ENCODE measurements at places on chromosomes 1 and 21.

GRCh38 chr1:154431586-154432373 lies 26.6 kb downstream of the IL6R start:
- DNase-seq = peak; percentile 62

DNA sequence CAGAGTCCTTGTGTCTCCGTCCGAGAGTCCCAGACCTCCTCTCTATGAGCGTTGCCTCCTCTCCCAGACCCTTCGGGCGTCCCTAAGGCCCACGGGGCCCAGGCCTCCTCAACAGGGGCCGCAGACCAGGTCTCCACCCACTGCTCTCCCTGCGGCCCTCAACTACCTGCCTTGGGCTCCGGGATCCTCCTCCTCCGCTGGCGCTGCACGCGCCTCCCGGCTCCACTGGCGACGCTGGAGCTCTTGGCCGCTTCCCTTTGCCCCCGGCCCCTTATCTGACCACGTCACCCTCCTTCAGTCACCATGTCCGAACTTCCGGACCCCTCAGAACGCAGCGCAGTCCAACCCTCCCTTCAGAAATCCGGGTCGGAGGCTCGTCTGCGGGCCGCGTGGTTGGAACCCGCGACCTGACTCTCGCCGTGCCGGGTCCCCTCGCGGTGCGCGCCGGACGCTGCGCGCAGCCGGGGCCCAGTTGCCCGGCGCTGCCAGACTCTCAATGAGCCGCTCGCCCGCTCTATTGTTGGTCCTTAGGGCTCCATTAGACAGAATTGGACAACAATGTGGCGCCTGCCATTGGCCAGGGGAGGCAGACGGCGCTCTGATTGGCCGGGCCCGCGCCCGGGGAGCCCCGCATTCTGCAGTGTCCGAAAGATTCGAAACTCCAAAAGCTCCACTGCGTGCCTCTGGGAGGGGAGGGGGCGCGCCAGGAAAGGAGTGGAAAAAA lies at the start of gene DMRTA2:
TSS of gene DMRTA2 (minus strand) at position 498 of the 724 bp plus-strand sequence. CDS start 1,907 bp downstream, outside the sequence.
- no peak for DNase-seq

GRCh38 chr1:207088161-207088560 lies 499 bp upstream of the C4BPB start:
- DNase-seq = no peak

- no peak for DNase-seq
Measured at GRCh38 chr1:116496380-116496779, 74.4 kb downstream of the CD58 start.

All from stimulated activated CD8-positive, alpha-beta memory T cell treated with anti-CD3 and anti-CD28 coated beads, Interleukin-15, amount 100 ng/mL, for 48 hours (primary cell).